Neural cell (in vitro differentiated cells): ENCODE measurements at places on chromosomes 1 and 21. TPM values are rescaled to one million over a fixed set of nuclear protein-coding genes. Genes with fewer than 3 reads are reported as not detected.

The KRTAP20-3 gene
- not detected in 2 replicates for polyA plus RNA-seq

The EFNA3 gene
- polyA plus RNA-seq: 12.2 and 16.9 TPM in 2 replicates

The LRIF1 gene
- polyA plus RNA-seq: 22.1 and 26.8 TPM in 2 replicates

The SPRR3 gene
- polyA plus RNA-seq: not detected in 2 replicates

The GART gene
- 87.5 and 107 TPM in 2 replicates for polyA plus RNA-seq

The ASPM gene
- 0.87 and 1.0 TPM in 2 replicates for polyA plus RNA-seq

The ATP1B1 gene
- 98.8 and 114 TPM in 2 replicates for polyA plus RNA-seq

The SCAMP3 gene
- polyA plus RNA-seq: 34.6 and 50.0 TPM in 2 replicates

The ANGPTL7 gene
- 0.12 TPM in 1 of 2 replicates, not detected in the other for polyA plus RNA-seq

The SLC19A2 gene
- 45.8 and 46.3 TPM in 2 replicates for polyA plus RNA-seq

The UBE2Q1 gene
- polyA plus RNA-seq: 61.1 and 103 TPM in 2 replicates

The KCNH1 gene
- 2.3 and 3.9 TPM in 2 replicates for polyA plus RNA-seq

The NFASC gene
- polyA plus RNA-seq: 23.9 and 34.1 TPM in 2 replicates
